ENCODE measurements at places on chromosomes 5 and 9. TPM values are rescaled to one million over a fixed set of nuclear protein-coding genes. Genes with fewer than 3 reads are reported as not detected.

- no peak for DNase-seq
Observed at GRCh38 chr5:14374100-14374499, 207.5 kb upstream of the OTULINL start.

GRCh38 chr5:176481711-176482110 lies 33.5 kb downstream of the FAF2 start:
- no peak for DNase-seq

DNA sequence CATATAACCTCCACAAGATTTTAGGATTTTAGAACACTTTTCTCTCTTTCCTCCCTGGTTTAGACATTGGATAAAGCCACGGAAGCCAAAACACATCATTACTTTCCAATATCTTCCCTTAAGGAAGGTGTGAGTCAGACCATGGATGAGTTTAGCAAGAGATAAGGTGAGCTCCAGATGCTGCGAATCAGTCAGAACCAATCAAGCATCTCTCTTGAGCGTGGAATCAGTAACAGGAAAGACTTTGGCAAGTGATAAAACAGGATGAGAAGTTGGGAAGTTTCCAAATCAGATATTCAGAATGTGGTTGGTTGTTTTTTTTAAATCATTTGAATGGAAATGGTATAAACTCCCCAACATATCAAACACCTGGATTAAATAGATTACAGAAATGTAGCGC lies 397.8 kb downstream of the EFNA5 start:
- no peak for DNase-seq

TBC1D2 gene
- polyA plus RNA-seq: 1.6 TPM

GRCh38 chr5:142289708-142290576 lies 34.9 kb downstream of the SPRY4 start:
- DNase-seq: peak; percentile 66

FOXD1 gene
- 0.14 TPM for polyA plus RNA-seq

GMCL2 gene
- polyA plus RNA-seq: not detected

GRCh38 chr5:55073211-55073610 lies 29.2 kb upstream of the GZMA start:
- no peak for DNase-seq

GRCh38 chr9:130181678-130182380 lies 9.6 kb downstream of the NCS1 start:
- peak; percentile 50 for DNase-seq

DNA sequence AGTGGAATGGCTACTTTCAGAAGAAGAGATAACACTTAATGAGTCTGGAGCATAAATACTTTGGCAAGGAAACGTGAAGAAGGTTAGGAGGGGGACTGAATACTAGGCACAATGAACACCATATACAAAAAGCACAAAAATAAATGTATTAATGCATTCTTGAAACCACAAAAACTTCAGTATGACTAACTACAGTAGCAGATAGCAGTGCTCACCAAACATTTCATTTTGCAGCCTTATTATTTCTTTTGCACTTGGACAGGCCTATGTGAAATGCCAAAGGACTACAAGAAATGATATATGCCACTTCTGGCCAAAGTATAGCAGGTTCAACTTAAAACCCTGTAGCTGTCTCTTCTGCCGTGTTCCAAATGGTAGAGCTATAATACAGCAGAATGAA lies 26.3 kb downstream of the UBQLN1 start:
- no peak for DNase-seq

CCDC171 gene
- 0.61 TPM for polyA plus RNA-seq

DNA sequence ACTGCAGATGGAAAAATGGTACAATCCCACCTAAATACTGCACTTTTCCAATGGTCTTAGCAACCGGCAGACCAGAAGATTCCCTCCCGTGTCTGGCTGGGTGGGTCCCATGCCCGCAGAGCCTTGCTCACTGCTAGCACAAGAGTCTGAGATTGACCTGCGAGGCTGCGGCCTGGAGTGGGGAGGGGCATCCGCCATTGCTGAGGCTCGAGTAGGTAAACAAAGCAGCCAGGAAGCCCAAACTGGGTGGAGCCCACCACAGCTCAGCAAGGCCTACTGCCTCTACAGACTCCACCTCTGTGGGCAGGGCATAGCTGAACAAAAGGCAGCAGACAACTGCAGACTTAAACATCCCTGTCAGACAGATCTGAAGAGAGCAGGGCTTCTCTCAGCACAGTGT lies 221.6 kb upstream of the CTNND2 start:
- DNase-seq: peak; percentile 26

DNA sequence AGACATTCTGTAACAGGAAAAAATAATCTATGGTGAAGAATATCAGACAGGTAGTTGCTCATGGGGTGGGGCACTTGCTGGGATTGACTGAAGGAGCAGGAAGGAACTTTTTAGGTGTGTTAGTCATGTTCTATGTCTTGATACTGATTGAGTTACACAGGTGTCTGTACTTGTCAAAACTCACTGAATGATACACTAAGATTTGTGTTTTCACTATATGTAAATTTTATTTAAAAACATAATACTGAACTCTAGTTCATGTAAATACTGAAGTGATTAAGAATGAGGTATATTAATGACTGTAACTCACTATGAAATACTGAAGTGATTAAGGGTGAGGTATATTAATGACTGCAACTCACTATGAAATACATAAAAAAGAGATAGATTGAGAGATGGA lies 28.5 kb downstream of the IL6ST start:
- no peak for DNase-seq

DNA sequence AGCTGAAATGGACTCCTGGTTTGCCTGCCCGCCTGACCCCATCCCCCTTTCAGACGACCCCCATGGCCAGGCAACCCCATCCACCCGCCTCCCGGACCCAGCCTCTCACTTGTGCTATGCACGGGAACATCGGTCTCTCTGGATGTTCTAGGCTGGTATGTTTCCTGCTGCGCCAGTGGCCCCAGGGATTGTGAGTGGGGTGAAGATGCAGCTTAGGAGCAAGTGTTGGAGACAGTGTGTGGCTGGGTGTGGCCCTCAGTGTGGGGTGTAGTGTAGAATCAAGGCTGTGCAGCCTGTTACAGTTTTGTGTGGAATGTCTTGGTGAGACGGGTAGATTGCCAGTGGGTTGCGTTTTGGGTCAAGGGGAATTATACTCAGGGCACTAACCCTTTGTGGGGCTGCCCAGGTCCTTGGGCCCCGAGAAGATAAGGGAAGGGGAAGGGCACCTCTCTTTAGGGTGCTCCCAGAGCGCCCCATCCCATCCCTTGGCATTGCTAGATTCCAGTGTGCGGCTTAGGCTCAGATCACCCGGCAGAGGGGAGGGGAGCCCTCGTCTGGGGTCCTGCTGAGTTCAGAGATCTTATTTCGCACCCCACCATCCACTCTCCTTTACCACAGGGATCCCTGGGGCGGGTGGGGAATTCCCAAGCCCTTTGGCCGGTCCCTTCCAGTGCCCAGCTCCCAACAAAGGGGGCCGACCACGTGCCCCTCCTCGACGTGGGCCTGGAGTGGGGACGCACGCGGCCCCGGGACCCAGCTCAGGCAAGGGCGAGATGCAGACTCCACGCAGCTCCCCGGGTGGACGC lies 4.6 kb downstream of the IER5L start:
- DNase-seq: no peak

- DNase-seq: no peak
Observed at GRCh38 chr5:128684961-128685360, 146.9 kb upstream of the FBN2 start.

DNA sequence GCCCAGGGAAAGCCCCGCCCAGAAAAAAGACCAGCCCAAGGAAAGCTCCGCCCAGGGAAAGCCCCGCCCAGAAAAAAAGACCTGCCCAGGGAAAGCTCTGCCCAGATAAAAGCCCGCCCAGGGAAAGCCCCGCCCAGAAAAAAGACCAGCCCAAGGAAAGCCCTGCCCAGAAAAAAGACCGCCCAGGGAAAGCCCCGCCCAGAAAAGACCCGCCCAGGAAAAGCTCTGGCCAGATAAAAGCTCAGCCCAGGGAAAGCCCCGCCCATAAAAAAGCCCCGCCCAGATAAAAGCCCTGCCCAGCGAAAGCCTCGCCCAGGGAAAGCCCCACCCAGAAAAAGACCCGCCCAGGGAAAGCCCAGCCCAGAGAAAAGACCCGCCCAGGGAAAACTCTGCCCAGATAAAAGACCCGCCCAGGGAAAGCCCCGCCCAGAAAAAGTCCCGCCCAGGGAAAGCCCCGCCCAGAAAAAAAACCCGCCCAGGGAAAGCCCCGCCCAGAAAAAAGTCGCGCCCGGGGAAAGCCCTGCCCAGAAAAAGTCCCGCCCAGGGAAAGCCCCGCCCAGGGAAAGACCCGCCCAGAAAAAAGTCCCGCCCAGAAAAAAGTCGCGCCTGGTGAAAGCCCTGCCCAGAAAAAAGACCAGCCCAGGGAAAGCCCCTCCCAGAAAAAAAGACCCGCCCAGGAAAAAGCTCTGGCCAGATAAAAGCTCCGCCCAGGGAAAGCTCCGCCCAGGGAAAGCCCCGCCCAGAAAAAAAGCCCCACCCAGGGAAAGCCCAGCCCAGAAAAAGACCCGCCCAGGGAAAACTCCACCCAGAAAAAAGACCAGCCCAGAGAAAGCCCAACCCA lies 11.9 kb downstream of the GRIN1 start:
- peak; percentile 38 for DNase-seq

LCN15 gene
- polyA plus RNA-seq: 2.1 TPM

DNA sequence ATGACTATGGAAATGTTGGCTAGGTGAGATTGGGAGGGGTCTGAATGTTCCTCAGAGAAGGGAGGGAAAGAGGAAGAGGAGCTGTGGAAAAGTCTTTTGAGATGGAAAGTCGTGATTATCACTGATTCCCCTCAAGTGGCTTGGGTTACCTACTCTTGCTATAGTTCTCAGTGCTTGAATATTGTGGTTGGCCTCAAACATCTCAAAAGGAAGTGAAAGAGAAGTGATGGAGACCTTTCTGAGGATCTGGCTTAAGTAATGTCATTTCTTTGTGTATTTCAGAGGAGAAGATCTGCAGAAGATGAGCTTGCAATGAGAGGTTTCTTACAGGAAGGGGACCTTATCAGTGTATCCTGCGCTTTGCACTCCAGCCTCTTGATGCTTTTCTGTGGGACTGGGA lies 5.5 kb downstream of the EXOSC2 start:
- no peak for DNase-seq

MYMK gene
- not detected for polyA plus RNA-seq

GRCh38 chr5:68395926-68396511 lies 180.5 kb downstream of the PIK3R1 start:
- no peak for DNase-seq

- no peak for DNase-seq
Observed at GRCh38 chr5:107425541-107426031, 245.2 kb downstream of the EFNA5 start.

DNA sequence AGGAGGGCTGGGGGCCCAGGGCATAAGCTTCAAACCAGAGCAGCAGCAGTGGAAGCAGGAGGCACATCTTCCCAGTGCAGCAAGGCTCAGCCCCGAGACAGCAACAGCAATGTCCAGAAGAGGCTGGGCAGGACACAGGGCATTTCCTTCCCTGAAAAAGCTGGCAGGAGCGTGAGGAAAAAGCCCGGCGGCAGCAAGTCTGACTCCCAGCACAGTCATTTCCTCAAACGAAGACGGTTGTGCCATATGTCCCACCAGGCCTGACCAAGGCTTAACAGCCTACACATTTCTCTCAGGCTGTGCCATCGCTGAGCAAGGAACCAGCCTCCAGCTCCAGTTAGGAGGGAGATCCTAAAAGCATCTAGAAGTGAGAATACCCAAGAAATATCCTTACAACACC lies 74.5 kb downstream of the APTX start:
- DNase-seq: peak; percentile 53

GRCh38 chr5:125199968-125200865 lies 453.8 kb upstream of the ZNF608 start:
- peak; percentile 53 for DNase-seq

TMEM252 gene
- polyA plus RNA-seq: 0.16 TPM

PCDHGA10 gene
- 1.6 TPM for polyA plus RNA-seq

TAF11L5 gene
- not detected for polyA plus RNA-seq

- no peak for DNase-seq
Observed at GRCh38 chr9:90909225-90909624, 107.6 kb downstream of the SYK start.

BAAT gene
- polyA plus RNA-seq: 0.11 TPM

GRCh38 chr5:30638899-30639298 lies 554.6 kb upstream of the CDH6 start:
- no peak for DNase-seq
